ENCODE measurements at places on chromosomes 3 and 15. TPM values are rescaled to one million over a fixed set of nuclear protein-coding genes. Genes with fewer than 3 reads are reported as not detected.

Gene TLR9
- total RNA-seq: 0.79 TPM

Gene IQCH
- 2.2 TPM for total RNA-seq

Gene CERS3
- total RNA-seq: 0.18 TPM

Gene RGMA
- not detected for total RNA-seq

Gene HIGD2B
- total RNA-seq: 0.24 TPM

Gene THSD4
- total RNA-seq: not detected

- H3K4me1 ChIP-seq: peaks cover under 1% of the 10 kb centered on the region
- no peak overlapping the region for H3K27ac ChIP-seq
- no peak for DNase-seq
- peaks cover 11% of the 10 kb centered on the region for H3K27me3 ChIP-seq
These were observed 243.2 kb downstream of the MBNL1 start for GRCh38 chr3:152511904-152512303.

DNA sequence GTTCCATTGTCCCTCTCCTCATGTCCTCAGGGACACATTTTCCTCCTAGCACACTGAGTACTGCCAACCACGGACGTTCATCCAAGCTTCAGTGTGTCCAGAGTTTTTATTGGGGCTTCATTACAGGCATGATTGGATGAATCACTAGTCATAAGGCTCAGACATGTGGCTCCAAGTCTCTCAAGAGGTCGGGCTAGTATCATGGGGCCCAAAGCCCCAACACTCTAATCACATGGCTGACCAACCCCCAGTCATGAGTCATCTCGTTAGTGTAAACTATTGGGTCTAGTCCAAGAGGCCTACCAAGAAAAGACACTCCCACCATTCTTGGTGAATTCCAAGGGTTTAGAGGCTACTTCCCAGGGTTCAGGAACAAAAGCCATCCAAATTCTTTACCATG is 4.4 kb downstream of the TERC start:
- H3K27ac ChIP-seq: no peak overlapping the region
- H3K36me3 ChIP-seq: peaks cover 7% of the 10 kb centered on the region
- H3K27me3 ChIP-seq: no peaks in the 10 kb centered on the region
- peaks cover 36% of the 10 kb centered on the region for H3K4me1 ChIP-seq
- H3K4me3 ChIP-seq: no peak overlapping the region

- peaks cover 62% of the 10 kb centered on the region for H3K36me3 ChIP-seq
- H3K4me1 ChIP-seq: peaks cover 71% of the 10 kb centered on the region
- peak overlapping the region; percentile 22 for H3K27ac ChIP-seq
- H3K27me3 ChIP-seq: no peaks in the 10 kb centered on the region
- DNase-seq: no peak
- H3K4me3 ChIP-seq: no peak overlapping the region
These were observed 69.6 kb downstream of the CHSY1 start for GRCh38 chr15:101182215-101182614.

- peaks cover 8% of the 10 kb centered on the region for H3K27me3 ChIP-seq
- peaks cover 10% of the 10 kb centered on the region for H3K4me1 ChIP-seq
- no peak overlapping the region for H3K27ac ChIP-seq
- no peak for DNase-seq
- H3K4me3 ChIP-seq: no peak overlapping the region
These were observed 42.2 kb upstream of the MRPS22 start for GRCh38 chr3:139301654-139302053.

DNA sequence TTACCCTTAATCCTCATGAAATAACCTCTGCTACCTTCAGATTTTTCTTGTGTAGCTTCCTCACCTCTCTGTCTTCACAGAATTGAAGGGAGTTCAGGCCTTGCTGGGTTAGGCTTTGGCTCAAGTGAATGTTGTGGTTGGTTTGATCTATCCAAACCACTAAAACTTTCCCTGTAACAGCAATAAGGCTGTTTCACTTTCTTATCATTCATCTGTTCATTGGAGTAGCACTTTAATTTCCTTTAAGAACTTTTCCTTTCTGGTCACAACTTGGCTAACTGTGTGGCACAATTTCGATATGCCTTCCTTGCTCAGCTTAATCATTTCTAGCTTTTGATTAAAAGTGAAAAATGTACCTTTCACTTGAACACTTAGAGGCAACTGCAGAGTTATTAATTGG is 129.8 kb downstream of the NR1I2 start:
- DNase-seq: peak; percentile 25
- peak overlapping the region; percentile 33 for H3K4me3 ChIP-seq
- peak overlapping the region; percentile 63 for H3K27ac ChIP-seq
- peaks cover 22% of the 10 kb centered on the region for H3K4me1 ChIP-seq
- no peaks in the 10 kb centered on the region for H3K27me3 ChIP-seq

- H3K36me3 ChIP-seq: no peaks in the 10 kb centered on the region
- no peak overlapping the region for H3K4me3 ChIP-seq
- H3K27me3 ChIP-seq: peaks cover 4% of the 10 kb centered on the region
- H3K27ac ChIP-seq: no peak overlapping the region
- H3K4me1 ChIP-seq: peaks cover 19% of the 10 kb centered on the region
- no peak for DNase-seq
These were observed 24.8 kb upstream of the ZFAND6 start for GRCh38 chr15:80034629-80035028.

- H3K4me3 ChIP-seq: no peak overlapping the region
- no peak for DNase-seq
- peaks cover 13% of the 10 kb centered on the region for H3K4me1 ChIP-seq
- no peaks in the 10 kb centered on the region for H3K36me3 ChIP-seq
- no peak overlapping the region for H3K27ac ChIP-seq
These were observed 81.5 kb downstream of the TJP1 start for GRCh38 chr15:29740692-29741311.

GRCh38 chr3:72120806-72121778 is 336.1 kb upstream of the PROK2 start:
- no peak overlapping the region for H3K27ac ChIP-seq
- no peaks in the 10 kb centered on the region for H3K27me3 ChIP-seq
- no peaks in the 10 kb centered on the region for H3K4me1 ChIP-seq
- no peaks in the 10 kb centered on the region for H3K36me3 ChIP-seq
- H3K4me3 ChIP-seq: no peak overlapping the region

DNA sequence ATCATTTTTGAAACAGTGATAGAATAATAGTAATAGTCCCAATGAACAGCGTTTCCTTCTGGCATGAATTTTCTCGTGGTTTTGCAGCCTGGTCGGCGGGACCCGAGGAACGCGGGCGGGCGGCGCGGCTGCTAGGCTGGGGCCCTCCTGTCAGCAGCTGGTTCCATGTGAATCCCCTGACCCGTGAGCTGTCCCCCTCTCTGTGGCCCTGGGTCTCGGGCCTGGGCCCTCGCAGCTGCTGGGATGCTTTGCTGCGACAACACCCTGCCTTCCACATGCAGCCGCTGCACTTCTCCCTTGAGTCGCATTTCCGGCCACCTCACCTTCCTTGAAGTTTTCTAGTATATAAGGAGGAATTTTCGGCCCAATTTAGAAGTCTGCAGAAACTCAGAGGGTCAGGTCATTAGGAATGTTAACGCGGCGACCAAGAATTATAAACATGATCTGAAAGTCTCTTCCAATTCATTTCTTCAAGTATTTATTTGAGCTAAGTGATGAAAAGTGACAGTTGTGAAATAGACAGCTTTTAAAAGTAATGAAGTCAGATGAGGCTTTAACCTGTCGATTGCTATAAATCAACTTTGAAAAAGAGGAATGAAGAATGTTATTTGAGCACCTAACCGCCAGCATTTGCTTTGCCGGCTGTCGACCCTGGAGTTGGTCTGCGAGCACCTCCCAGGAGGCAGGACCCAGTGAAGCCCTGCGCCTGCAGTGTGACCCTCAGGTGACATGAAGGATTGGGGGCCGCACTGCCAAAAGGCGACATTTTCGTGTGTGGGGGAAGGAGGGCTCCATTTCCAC is 27.7 kb downstream of the NR2F2 start:
- peaks cover 11% of the 10 kb centered on the region for H3K36me3 ChIP-seq
- DNase-seq: no peak
- peak overlapping the region; percentile 80 for H3K4me3 ChIP-seq
- H3K27me3 ChIP-seq: peaks cover 60% of the 10 kb centered on the region

GRCh38 chr3:142225885-142226215 is 465 bp upstream of the GK5 start:
- DNase-seq: no peak
- no peaks in the 10 kb centered on the region for H3K36me3 ChIP-seq
- peak overlapping the region; percentile 74 for H3K27ac ChIP-seq
- no peaks in the 10 kb centered on the region for H3K27me3 ChIP-seq
- peaks cover 17% of the 10 kb centered on the region for H3K4me1 ChIP-seq

DNA sequence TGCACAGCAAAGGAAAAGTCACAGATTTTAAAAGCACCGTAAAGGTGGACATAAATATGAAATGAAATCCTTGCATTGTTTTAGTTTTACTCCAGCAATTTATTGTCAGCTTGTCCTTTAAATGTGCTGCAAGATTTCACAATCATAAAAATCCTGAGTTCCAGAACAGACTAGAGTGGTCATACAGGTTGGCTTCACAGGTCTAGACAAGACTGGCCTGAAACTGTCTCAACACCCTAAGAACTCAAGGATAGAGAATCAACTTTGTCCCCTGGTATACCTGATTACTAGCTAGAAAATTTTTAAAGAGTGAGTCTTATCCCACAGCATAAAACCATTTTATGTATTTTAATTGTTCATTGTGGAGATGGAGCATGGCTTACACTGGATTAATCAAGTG is 521.7 kb upstream of the MCTP2 start:
- no peaks in the 10 kb centered on the region for H3K4me1 ChIP-seq
- DNase-seq: no peak
- no peak overlapping the region for H3K27ac ChIP-seq
- H3K36me3 ChIP-seq: no peaks in the 10 kb centered on the region
- no peak overlapping the region for H3K4me3 ChIP-seq

- peaks cover 50% of the 10 kb centered on the region for H3K36me3 ChIP-seq
- DNase-seq: no peak
- H3K27ac ChIP-seq: no peak overlapping the region
- H3K27me3 ChIP-seq: no peaks in the 10 kb centered on the region
These were observed 206.9 kb downstream of the KLHL25 start for GRCh38 chr15:85587707-85588411.

DNA sequence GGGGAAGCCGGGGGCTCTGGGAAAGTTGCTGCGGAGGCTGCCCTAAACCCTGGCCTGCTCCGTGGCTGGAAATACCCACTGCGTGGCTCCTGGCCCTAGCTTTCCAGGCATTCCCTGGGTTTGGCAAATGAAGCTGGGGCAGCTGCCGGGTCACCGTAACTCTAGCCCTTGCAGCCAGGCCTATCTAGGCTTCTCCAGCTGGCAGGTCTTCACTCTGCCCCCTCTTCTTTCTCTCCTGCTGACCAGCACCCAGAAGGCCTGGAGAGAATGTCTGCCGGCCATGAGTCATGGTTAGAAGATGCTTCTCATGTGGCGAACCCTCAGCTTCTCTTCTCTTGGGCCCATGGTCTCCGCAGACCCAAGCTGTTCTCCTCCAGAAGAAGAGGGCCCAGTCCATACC is 5.6 kb upstream of the DLL4 start:
- H3K27ac ChIP-seq: no peak overlapping the region
- no peak for DNase-seq
- peaks cover 22% of the 10 kb centered on the region for H3K4me1 ChIP-seq
- H3K4me3 ChIP-seq: no peak overlapping the region
- peaks cover 43% of the 10 kb centered on the region for H3K27me3 ChIP-seq
- no peaks in the 10 kb centered on the region for H3K36me3 ChIP-seq

GRCh38 chr3:124510290-124510689 is 220.0 kb upstream of the UMPS start:
- peaks cover 34% of the 10 kb centered on the region for H3K27me3 ChIP-seq
- no peaks in the 10 kb centered on the region for H3K36me3 ChIP-seq
- no peak overlapping the region for H3K27ac ChIP-seq
- no peaks in the 10 kb centered on the region for H3K4me1 ChIP-seq
- DNase-seq: no peak

DNA sequence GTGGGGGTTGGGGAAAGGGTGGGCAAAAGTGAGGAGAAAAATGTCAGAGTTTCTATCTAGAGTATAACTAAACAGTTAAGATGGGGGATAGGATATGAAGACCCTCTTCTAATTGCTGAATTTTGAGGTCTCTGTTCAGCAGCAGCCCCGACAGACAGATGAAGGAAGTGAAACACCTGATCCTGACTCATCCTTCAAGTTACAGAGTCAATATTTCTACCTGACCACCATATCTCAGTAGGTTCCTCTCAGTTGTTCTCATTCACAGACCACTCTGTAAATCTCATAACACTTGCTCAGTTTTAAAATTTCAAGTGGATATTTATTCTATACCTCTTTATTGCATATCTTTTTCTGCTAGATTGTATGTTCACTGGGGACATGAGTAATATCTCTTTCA is 69.5 kb downstream of the CCDC54 start:
- H3K4me1 ChIP-seq: no peaks in the 10 kb centered on the region
- no peak overlapping the region for H3K27ac ChIP-seq
- no peaks in the 10 kb centered on the region for H3K36me3 ChIP-seq
- H3K27me3 ChIP-seq: no peaks in the 10 kb centered on the region
- no peak for DNase-seq

- no peaks in the 10 kb centered on the region for H3K4me1 ChIP-seq
- peaks cover 11% of the 10 kb centered on the region for H3K27me3 ChIP-seq
- no peak overlapping the region for H3K27ac ChIP-seq
- no peaks in the 10 kb centered on the region for H3K36me3 ChIP-seq
- DNase-seq: no peak
- H3K4me3 ChIP-seq: no peak overlapping the region
These were observed 23.0 kb downstream of the SCN10A start for GRCh38 chr3:38792983-38793382.

DNA sequence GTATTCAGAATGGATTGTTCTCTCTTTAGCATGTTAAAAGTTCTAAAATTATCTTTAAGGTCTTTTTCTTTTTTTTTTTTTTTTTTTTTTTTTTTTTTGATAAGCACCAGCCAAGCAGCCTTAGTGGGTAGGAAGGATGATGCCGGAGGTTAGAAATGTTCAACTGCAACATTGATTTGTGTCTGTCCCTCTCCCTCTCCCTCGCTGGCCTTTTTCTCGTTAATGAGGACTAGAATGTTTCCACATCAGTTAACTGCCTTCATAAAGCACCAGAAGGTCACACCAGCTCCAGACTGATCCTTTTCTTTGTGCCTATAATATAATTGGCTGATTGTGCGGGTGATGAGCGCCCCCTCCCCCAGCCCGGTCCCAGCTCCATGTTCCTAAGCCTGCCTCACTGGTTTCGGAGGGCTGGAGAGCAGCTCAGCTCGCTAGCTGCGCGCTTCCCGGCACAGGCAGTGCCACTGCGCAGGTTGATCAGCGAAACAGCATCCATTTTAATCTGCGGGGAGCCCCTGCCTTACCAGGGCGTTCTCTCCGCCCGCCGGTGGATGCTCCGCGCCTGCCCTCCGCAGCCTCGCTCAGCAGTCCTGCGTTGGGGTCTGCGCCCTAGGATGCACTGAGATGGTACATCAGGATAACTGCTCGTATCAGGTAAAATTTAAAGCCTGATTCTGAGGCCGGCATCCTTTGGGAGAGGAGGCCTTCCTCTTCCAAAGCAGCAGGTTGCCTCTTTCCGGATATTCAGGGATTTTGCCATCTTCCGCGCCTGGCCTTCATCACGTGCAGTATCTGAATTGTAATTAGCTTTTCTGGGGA is 148.9 kb upstream of the IL12A start:
- no peaks in the 10 kb centered on the region for H3K4me1 ChIP-seq
- H3K36me3 ChIP-seq: no peaks in the 10 kb centered on the region
- no peak within 1 kb of the TSS for H3K4me3 ChIP-seq
- no peak within 1 kb of the TSS for H3K27ac ChIP-seq
- peaks cover 22% of the 10 kb centered on the region for H3K27me3 ChIP-seq

GRCh38 chr3:159919873-159920272 is 68.8 kb upstream of the IL12A start:
- no peak for DNase-seq
- no peaks in the 10 kb centered on the region for H3K36me3 ChIP-seq
- no peak overlapping the region for H3K27ac ChIP-seq
- no peaks in the 10 kb centered on the region for H3K4me1 ChIP-seq
- H3K4me3 ChIP-seq: no peak overlapping the region

- H3K27ac ChIP-seq: peak overlapping the region; percentile 85
- H3K4me3 ChIP-seq: no peak overlapping the region
- DNase-seq: no peak
- no peaks in the 10 kb centered on the region for H3K27me3 ChIP-seq
- H3K4me1 ChIP-seq: peaks cover 96% of the 10 kb centered on the region
- H3K36me3 ChIP-seq: peaks cover 98% of the 10 kb centered on the region
These were observed 13.2 kb upstream of the ZBED2 start for GRCh38 chr3:111608383-111608782.

Measured in activated CD8-positive, alpha-beta T cell treated with anti-CD3 and anti-CD28 coated beads, Interleukin-2, amount 10 ng/mL, durations not matched to agents 7 days and 5 days (primary cell).